NCI-H1417 (cell line): ENCODE measurements at places on chromosomes 6 and 20.

DNA sequence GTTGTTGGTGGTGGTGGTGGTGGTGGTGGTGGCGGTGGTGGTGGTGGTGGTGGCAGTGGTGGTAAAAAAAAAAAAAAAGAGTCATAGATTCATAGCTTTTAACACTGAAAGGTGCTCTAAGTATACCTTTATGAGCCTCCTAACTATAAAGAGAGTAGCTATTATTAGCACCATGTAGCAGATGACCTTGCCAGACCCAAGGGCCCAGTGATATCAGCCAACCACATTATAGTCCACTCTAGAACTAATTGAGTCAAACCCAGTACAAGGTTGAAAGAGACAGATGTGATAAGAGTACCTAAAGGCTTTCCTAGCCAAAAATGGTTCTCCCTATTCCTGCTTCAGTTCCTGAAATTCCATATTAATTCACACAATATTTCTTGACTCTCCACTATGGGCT is 245.3 kb downstream of the HACE1 start:
- DNase-seq: no peak

DNA sequence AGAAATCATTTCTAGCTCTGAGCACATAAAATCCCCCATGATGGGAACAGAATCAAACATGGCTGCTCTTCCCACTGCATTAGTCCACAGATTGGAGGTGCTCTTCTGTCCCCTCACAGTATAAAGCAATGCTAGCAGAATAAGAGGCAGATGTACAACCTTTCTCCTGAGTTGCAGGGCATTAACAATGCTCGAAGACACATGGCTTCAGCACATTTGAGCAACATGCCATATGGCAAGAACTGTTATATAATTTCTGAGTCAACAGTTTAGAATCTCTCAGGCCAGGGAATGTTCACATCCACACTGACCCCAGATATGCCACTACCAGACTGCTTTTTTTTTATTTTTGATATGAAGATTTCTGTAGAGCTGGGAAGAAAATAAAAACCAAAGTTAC is 119.6 kb downstream of the KIF13A start:
- no peak for DNase-seq

- DNase-seq: no peak
Measured at GRCh38 chr6:169890901-169891300, 139.5 kb downstream of the ERMARD start.

GRCh38 chr6:123215211-123215610 is 219.2 kb downstream of the CLVS2 start:
- no peak for DNase-seq

GRCh38 chr6:17816921-17817611 is 110.3 kb upstream of the NUP153 start:
- DNase-seq: no peak

DNA sequence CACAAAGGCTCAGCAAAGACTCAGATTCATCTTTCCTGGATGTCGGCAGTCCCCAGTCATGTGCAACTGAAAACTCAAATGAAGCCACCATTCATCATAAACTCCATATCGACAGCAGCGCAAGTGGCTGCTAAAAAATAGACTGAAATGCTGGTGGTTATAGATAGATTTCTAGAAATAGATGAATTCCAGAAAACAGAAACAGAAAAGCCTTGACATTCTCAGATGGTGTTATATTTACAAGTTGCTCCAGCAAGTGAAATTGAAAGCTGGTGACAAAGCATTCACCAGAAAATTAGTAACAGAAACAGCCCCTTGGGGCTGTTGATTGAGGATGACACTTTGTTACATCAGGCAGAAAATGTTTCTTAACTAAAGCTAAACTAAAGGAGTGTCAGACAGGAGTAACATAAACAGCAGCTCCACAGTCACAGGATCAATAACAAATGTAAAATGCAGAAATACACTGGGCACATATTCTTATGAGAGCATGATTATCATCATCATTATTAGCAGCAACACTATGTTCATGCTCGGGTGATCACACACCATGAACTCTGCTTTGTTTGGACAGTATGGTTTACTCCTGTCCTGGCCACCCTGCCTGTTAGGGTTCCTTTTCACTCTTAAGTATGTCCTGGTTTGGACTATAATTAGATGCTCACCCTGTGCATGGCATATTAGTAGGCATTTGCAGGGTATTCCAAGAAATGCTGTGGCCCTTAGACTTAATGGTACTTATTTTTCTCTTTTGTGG is 36.4 kb upstream of the SLC35F1 start:
- DNase-seq: peak; percentile 11

- DNase-seq: no peak
Measured at GRCh38 chr20:49478754-49479689, 3.4 kb downstream of the KCNB1 start.

- DNase-seq: no peak
Measured at GRCh38 chr6:2632368-2632767, 118.4 kb downstream of the MYLK4 start.

GRCh38 chr6:98044151-98044561 is 761.1 kb upstream of the MMS22L start:
- peak; percentile 63 for DNase-seq

DNA sequence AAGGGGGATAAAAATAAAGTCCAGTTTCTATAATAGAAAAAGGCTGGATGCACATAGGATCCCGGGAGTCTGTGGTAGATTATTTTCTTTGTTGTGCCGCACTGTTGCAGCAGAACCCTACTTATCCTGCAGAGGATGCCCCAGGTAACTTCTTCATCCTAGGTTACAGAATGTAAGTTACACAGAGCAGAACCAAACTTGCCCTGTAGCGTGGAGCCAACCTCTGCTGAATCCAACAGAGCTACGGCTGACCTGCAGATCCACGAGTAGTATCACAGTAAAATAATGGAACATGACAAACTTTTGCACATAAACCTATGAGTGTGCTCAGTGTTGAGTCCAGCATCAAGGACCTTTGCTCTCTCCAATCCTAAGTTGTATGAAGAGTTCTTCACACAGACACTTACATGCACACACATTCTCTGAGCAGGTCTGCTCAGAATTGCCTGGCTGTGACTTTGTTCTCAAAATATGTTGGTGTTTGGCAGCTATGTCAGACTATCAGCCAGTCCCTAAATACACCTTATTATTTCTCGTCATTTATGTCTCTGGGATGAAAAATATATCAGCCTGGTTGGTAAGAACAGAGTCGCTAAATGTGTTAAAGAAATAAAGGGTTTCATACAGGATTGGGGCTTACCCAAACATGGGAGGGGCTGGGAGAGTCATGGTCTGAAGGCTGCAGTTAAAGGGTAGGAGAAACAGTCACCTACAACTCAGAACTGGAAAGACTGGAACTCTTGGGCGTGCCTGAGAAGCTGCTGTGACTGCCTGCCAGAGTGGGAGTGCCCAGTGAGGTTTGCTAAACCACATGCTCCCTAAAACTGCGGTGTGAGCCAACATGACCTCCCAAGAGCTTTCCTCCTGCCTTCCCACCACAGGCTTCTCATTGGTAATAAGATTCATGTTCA is 165.1 kb upstream of the SLC24A3 start:
- DNase-seq: no peak

DNA sequence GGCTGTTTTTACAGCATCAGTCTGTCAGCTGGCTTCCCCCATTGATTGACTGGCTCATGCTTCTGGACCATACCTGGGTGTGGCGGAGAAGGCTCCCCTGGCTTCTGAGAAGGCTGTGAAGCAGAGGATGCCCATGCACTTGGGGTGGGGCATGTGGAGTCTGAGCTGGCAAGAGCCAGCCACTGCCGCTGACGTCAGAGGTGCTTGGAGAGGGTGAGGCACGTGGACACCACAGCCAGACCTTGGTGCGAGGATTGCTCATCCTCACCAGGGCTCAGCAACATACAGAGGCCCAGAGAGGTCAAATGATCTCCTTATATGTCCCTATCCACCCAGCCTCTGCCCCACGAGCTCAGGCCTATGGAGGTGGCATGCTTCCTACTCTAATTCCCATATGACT is 211.2 kb upstream of the PMEPA1 start:
- no peak for DNase-seq

- no peak for DNase-seq
Measured at GRCh38 chr6:15239616-15240364, 6.1 kb upstream of the JARID2 start.

- no peak for DNase-seq
Measured at GRCh38 chr6:2810092-2810671, 31.5 kb downstream of the SERPINB1 start.

DNA sequence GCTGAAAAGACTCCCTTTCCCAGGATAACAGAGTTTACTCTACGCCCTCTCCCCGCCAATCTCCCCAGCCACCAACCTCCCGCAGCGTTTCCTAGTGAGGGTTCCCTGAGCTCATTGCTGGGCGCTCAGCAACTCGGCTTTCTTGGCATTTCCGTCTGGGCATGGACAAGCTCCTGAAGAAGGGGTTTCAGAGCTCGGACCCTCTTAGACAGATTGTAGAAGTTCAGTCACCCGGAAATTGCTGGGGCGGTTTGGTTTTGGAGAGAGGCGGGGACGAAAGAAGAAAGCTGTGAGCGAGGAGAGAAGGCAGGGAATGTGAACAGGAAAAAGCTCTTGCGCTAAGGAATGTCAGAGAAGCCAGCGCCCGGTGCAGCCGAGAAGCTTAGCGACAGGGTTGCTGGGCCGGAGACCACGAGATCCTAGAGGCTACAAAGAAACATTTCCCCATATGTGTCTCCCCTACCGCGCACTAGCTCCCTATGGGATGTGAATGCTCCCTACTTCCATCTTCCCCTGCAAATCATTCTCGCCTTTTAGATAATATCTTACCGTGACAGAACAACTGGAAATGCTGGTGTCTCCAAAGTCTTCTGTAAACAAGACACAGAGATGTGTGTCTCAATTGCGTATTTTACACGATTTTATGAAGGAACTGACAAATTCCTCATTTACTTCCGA is 15.8 kb downstream of the POM121L2 start:
- no peak for DNase-seq

- no peak for DNase-seq
Measured at GRCh38 chr6:21933351-21933750, 339.8 kb downstream of the SOX4 start.

DNA sequence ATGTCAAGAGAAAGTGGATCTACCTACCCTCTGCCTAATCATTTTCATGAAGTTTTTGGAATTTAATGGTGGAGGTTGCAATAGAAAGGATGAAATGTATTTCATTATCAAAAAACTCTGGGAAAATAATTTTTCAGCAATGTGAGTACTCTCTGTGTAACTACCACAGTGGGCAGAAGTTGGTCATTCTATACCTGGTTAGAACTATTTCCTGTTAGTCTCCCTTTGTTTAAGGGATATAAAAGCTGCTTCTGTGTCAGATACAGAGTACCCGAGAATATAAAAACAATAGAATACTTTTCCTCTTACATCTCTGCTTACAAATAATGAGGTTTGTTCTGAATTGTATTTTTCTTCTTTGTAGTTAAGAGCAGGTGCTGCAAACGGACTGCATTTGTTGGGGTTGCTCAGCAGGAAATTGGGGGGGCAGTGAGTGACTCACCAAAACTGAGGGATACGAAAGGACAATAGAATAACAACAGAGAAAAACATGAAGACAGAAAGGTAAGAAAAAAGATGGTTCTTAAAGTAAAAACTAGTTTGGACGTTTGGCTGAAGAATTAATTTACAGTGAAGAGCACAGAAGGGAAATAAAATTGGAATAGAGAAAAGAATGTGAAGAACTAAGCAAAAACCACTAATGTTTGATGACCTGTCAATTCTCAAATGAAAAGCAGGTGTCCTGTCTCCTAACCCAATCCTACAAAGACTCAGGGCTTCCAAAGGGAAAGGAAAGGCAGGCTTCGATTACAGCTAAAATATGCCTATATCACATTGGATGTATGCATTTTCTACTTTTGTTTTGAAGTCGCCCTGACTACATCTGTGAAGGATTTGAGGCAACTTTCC is 703.1 kb downstream of the RFPL4B start:
- peak; percentile 60 for DNase-seq

GRCh38 chr6:24357336-24358218 is at the start of gene DCDC2:
DCDC2 (minus strand) TSS chr6:24358059; CDS start chr6:24357750, 309 bp downstream.
- DNase-seq: no peak

GRCh38 chr20:6094063-6094462 is 28.8 kb downstream of the FERMT1 start:
- no peak for DNase-seq

DNA sequence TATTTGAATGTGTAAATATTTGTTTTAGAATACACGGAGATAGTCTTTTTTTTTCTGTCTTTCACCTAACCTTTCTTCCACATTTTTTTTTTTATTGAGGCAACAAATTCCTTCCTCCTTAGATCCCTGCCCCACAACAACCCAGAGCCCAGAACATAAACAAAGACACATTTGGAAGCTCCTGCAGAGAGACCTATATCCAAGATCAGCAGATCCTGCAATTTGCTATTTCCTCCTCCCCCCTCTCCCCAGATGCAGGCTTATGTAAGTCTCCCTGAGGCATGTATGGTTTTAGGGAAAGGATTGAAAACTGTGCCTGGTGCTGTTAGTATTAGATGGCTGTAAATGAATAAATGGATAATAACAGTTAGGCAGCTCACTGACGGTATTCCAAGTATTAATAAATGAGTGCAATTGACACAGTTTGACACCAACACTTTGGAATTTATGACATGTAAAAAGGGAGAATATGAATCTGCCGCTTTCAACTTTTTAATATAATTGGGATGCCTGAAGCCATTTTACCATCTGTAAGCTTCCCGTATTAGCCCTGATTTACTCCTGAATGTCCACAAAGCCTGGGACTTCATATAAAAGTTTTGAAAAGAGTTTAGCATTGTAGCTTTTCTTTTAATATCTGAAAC is 608.3 kb upstream of the CITED2 start:
- peak; percentile 9 for DNase-seq

DNA sequence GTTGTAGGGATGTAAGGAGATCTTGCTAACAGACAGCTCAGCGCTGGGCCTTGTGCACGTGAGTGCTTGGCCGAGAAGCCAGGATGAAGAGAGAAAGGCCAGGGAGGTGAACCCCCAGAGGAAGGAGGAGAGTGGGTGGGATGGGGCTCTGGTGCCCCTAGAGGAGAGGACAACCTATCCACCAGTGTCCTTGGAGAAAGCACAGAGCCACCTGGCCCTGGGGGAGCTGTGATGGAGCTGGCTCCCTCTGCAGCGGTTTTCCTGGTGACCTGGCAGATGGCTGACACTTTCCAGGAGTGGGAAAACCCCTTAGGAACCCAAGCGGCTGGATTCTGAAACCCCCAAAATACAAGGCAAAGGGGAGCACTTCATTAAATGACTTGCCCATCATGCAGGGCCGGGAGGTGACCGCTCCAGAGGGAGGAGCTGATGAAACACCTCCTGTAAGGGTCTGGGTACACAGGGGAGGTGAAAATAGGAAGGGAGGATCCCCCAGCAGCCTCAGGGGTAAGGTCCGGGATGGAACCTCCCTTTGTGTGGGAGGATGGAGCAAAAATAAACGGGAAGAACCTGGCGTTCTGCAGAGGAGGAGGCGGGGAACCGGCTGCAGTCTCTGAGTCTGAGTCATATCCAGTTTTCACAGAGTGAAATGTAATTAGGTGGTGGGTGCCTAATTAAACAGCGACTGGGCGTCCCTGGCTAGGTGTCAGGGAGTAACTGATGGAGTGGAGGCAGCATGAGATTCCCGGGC is 80.4 kb downstream of the SULF2 start:
- DNase-seq: no peak
